Heart left ventricle (tissue), 16 donors: ENCODE measurements at places on chromosomes 7 and 10. TPM values are rescaled to one million over a fixed set of nuclear protein-coding genes. Genes with fewer than 3 reads are reported as not detected.

DNA sequence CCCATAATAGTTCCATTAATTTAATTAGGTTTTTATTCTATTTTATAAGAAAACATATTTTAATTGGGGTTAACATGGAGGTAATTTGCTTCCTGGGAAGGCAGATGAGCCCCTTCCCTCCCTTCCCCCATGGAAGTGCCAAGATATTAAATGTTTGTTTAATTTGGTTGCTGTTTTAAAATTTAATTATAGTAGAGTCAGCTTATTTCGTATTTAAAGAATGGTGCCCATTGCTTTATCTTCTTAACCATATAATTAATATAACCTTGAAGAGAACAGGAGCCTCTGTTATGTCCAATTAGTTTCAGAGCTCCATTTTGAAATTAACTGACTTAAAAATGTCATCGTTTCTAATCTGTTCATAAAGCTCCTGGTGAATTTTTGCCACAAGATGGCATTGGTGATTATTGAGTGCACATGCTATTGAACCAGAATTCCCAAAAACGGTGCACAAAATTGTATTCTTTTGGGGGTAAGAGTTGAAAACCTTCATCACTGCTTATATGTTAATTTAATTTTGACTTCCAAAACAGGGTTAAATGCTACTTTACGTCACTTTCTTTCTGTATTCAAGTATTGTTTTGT is 26.0 kb downstream of the KLHDC10 start:
- H3K27me3 ChIP-seq: no peaks in the 10 kb centered on the region
- no peak for DNase-seq
- H3K4me3 ChIP-seq: no peak overlapping the region
- no peaks in the 10 kb centered on the region for H3K4me1 ChIP-seq
- H3K36me3 ChIP-seq: no peaks in the 10 kb centered on the region

GRCh38 chr7:137026176-137026500 is 157.7 kb downstream of the CHRM2 start:
- no peak for DNase-seq
- no peak overlapping the region for H3K4me3 ChIP-seq
- no peak overlapping the region for H3K27ac ChIP-seq
- H3K4me1 ChIP-seq: peaks cover 6% of the 10 kb centered on the region

DNA sequence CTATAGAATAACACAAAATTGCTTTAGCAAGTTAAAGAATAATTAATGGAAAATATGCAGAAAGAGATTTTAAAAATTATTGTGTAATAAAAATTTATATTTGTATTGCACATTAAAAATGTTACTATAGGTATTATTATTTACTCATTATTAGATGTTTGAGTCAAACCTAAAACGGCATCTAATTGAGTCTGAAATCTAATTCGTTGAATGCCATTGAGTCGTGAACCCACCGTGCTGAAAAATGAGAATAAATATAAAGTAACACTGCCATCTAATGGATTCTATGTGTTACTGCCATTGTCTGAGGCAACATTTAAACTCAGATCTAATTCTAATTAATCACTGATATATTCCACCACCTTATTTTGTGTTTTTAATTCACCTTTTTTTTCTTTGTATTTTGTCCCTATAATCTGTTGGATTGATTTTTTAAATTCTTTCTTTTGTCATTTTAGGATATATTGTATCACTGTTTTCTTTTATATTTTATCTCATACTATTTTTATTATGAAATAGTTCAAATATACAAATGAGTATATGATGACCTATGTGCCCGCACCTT is 62.2 kb downstream of the SAMD9 start:
- no peaks in the 10 kb centered on the region for H3K4me1 ChIP-seq
- no peaks in the 10 kb centered on the region for H3K27me3 ChIP-seq
- DNase-seq: no peak
- H3K27ac ChIP-seq: no peak overlapping the region

- DNase-seq: no peak
- no peaks in the 10 kb centered on the region for H3K36me3 ChIP-seq
- H3K4me1 ChIP-seq: no peaks in the 10 kb centered on the region
- H3K4me3 ChIP-seq: no peak overlapping the region
Observed at GRCh38 chr7:112381311-112382091, 68.8 kb upstream of the IFRD1 start.

CPA5 gene
- not detected for total RNA-seq

HEPACAM2 gene
- not detected for total RNA-seq
